Islet precursor cell (in vitro differentiated cells): ENCODE measurements at places on chromosomes 7 and 10.

DNA sequence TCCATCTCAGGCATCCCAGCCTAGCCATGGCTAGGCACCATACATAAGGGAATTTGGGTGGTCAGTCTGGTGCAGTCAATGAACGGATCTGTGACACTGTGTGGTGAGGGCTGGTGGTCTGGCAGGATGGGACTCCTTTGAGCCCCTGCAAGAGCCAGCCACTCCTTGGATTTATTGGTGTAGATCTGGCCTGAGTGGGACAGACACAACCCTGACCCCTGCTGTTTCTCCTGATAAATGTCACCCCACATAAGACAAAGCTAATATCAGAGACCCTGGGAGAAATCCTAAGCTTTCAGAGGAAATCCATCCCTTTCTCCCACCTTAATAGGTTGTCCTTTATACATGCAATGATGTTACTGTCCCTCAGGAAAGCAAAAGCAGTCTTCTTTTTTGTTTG lies 2.3 kb downstream of the FBXO24 start:
- no peak for DNase-seq

GRCh38 chr7:74230446-74231231 lies 20.8 kb downstream of the LAT2 start:
- DNase-seq, result no peak

DNA sequence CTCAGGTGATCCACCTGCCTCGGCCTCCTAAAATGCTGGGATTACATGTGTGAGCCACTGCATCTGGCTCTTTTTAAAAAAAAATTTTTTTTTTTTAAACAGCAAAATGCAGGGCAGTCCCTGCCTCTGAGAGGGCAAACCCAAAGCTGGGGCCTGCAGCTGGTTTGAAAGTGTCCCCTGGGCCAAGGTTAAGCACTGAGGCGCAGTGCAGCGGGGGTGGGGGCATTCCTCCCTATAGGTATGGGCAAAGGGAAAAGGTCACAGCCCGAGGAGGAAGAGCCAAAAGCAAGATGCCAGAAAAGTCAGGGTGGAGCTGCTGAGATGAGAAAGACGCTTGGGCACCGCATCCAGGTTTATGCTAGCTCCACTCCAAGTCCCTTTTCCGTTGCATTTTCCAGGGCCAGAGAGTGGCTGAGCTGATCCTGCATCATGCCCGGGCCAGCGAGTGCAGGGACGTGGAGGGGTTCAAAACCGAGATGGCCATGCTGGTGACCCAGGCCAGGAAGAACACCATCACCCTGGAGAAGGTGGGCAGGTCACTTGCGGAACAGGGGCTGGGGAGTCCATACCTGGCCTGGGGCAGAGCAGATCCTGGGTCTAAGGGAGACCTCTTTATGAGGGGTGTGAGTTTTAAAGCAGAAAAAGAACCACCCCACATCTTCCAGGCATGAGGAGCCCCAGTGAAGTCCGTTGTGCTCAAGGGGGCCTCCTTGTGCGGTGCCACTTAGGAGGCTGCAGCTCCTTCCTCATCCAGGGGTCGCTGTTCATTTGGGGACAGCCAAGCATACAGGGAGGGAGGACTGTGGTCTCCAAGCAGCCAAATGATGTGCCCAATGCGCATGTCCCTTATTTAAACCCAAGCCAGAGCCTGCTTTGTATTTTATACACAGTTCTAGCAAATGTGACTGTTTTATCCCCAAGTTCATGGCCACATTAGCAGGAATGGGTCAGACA lies 7.0 kb upstream of the NDUFB2 start:
- DNase-seq, result peak; percentile 41

- peak; percentile 97 for DNase-seq
Measured at GRCh38 chr7:119175911-119176627, 951.6 kb downstream of the ANKRD7 start.

GRCh38 chr7:101058355-101058754 lies 26.9 kb upstream of the TRIM56 start:
- peak; percentile 90 for DNase-seq

- no peak for DNase-seq
Measured at GRCh38 chr7:103888603-103889153, 100.8 kb downstream of the RELN start.

- DNase-seq, result no peak
Measured at GRCh38 chr7:95915731-95916130, 143.4 kb downstream of the DYNC1I1 start.

DNA sequence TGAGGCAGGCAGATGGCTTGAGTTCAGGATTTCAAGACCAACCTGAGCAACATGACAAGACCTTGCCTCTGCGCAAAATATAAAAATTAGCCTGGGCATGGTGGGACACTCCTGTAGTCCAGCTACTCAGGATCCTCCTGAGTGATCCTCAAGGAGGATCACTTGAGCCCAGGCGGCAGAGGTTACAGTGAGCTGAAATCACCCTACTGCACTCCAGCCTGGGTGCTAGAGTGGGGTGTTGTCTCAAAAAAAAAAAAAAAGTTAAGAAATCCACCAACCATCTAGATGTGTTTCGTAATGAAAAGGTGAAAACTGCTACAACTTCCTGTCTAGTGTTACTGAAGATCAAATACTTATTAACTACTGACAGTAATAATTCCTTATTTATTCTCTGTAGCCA lies 8.1 kb downstream of the GLCCI1 start:
- no peak for DNase-seq

DNA sequence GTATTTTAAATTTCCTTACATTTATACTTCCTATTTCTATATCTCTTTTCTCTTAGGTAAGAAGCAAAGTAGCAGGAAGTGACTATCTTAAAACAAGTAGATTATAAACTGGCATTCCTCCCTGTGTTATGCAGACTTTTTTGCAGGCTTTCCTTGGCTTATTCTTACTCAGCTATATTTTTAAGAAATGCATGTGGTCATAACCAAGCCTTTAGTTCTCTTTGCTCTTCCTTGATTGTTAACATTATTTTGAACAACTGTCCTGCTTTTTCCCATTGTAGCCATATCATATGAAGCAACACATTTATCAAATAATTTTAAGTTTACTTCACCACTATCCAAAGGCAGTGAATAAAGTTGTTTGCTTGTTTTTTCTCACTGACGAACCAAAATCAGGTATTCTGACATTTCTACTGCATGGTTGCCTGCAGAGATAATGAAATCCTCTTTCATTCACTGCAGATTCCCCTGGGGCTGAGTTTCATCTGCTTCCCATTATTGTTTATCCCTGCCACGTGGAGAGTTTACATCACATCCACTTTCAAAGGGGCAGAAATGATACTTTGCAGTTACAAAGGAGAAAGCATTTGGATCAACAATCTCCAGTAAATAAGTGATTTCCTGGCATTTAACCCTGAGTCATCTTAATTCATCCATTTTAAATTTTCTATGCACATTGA lies 389.9 kb upstream of the SEMA3C start:
- no peak for DNase-seq

DNA sequence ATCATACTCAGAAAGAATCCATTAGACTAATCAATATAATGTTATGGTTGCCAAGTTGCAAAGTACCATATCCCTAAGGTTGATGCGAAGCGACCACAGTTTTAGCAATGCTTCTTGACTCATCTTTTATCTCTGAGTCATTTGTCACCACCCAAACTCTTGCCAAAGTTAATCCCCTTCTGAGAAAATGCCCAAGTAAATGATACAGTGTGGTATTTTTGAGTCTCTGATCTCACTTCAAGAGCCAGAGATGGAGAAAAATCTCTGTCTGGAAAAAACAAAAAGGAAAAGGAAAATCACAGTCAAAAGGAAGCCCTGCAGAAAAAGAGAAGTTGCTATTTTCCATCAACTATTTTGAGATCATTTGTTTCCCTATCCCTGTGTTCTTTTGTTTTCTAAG lies 26.7 kb upstream of the OTUD1 start:
- no peak for DNase-seq

DNA sequence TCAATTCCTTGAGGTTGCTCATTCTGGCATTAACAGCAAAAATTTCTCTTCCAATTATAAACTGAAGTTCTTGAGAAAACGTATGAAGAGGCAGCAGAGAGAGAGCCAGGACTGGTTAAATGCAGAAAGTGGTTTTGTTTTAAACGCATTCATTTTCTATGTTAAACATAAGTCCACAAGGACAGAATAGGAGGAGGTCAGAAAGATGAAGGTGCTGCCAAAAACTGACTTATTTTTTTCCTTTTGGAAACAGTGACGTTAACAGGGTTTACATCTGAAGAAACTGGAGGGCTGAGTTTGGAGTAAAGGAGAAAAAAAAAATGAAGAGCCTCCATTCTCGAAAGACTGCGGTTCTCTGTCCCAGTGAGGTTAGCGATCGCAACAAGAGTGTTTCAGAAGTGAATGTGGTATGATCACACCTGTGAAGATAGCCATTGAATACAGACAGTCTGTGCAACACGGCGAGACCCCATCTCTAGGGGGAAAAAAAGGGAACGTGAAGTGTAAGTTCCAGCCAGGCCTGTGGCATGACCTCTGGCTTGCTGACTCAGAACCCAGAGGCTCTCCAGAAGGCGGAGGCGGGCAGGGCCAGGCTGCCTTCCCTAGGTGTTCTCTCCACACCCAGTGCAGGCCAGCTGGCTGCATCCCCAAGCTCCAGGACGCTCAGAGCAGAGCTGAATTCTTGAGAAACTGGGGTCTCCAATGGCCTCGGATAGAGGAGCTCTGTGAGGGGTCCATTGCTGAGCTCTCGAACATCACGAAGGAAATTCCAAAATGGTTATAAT lies 84.0 kb downstream of the CHST15 start:
- DNase-seq, result no peak

DNA sequence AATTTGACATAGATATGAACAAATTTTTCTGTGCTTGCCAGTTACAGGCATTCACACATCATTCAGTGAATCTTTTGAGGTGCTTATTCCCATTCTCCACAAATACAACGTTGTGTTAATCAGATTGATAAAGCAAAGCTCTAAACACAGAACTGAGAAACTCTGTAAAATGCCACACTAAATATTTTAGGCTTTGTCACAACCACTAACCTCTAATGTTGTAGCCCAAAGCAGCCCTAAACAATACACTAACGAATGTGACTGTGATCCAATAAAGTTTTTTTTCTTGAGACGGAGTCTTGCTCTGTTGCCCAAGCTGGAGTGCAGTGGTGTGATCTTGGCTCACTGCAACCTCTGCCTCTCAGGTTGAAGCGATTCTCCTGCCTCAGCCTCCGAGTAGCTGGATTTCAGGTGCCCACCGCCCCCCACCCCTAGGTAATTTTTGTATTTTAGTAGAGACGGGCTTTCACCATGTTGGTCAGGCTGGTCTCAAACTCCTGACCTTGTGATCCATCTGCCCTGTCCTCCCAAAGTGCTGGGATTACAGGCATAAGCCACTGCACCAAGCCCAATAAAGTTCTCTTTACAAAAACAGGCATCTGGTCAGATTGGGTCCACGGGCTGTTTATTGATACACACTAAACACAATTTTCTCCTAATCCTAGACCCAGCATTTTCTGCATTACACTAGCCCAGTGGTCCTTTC lies 6.9 kb downstream of the CYCS start:
- no peak for DNase-seq
